ENCODE measurements at places on chromosomes 1 and 21.

DNA sequence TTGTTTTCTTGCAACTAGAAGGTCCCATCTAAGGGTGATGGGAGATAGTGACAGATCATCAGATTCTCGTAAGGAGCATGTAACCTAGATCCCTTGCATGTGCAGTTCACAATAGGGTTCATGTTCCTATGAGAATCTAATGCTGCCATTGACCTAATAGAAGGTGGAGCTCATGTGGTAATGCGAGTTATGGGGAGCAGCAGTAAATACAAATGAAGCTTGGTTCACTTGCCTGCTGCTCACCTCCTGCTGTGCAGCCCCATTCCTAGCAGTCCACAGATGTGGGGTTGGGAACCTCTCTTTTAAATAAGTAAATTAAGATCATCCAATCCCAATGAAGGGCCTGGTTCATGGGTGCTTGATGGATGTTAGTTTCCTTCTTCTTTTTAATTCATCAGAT lies 148.7 kb upstream of the ATP1B1 start:
- no peak for DNase-seq

GRCh38 chr1:196063952-196064351 lies 544.3 kb downstream of the KCNT2 start:
- no peak for DNase-seq

DNA sequence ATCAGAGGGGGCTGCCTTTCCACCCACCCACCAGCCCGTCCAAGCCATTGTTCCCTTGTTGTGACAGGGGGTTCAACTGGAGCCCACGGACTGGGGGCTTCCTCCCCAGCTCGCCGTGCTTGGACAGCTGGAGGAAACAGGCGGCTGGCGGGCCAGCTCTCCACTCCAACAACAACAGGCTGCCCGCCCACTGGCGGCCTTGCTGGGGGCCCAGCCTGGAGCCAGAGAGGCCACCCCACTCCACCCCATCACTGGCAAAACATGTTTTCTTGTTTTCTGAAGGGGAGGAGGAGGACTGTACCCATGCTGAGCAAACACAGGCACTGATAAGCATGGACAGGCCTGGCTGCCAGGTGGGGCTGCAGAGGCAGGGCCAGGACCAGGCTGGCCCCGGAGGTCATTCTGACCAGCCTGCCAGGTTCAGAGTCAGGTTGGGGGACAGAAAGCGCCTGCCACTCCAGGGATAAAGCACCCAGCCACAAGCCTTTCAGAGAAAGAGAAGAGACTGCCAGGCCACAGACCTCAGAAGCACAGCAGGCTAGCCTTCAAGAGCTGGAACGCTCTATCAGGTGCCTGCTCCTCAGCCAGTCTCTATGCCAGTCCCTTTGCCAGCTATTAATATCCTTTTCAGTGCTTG lies 32.8 kb downstream of the GJA4 start:
- no peak for DNase-seq

- DNase-seq: no peak
Measured at GRCh38 chr21:38440746-38441145, 57.5 kb downstream of the ERG start.

- no peak for DNase-seq
Measured at GRCh38 chr1:216566641-216567205, 143.5 kb upstream of the USH2A start.

DNA sequence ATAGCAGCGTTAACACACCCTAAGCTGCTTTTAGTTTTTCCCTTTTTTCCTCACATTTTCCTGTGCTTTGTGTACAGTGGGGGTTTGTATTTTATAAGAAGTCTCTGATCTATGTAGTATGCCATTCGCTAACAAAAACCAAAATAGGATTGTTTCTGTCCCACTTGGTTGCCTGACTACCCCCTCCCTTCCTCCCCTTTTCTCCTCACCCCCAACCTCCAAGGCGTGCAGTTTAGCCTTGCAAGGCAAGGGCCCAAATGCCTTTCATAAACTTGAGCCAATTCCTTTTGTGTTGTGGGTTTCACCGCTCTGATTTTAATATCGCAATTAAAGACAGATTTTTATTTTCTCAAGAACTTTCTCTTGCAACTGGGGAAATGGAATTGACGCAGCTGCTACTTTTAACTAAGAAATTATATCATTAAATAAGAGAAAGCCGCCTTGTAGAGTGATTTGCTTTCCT lies 276.9 kb downstream of the TM2D1 start:
- DNase-seq: no peak

- DNase-seq: no peak
Measured at GRCh38 chr1:183303901-183304300, 114.3 kb downstream of the NMNAT2 start.

DNA sequence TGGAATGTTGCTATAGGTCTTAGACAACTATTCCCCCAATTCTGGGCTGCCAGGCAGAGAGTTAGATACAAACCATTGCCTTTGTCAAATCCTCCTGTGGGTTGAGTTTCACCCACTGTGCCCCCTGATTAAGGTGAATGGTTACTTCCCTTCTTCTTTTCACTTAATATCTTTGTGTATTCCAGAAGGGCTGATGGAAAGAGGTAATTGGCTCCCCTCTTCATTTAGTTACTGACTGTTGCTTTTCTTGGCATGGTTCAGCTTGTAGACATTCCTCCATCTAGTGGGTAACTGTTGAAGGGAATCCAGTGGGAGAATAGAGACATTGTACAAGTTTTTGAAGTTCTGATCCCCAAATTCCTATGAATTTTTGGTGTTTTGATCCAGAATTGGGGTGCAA lies 43.8 kb upstream of the MACF1 start:
- no peak for DNase-seq

DNA sequence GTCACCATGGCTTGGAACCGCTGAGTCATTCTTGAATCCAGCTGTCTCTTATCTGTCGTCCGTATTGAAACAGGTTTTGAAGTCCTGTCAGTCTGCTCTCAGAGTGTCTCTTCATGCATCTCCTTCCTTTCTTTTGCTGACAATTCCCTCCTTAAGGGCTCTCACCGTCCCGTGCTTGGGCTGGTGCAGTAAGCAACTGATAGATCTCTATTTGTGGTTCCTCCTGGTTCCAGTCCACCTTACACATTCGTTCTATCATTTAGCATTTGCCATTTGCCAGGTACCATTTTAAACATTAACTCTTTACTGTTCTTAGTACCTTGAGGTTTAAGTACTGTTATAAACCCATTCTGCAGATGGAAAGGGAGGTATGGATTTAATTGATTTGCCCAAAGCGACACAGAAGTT lies 88.9 kb downstream of the DYRK1A start:
- no peak for DNase-seq

GRCh38 chr1:92936865-92937264 lies 24.4 kb downstream of the DIPK1A start:
- DNase-seq: no peak

GRCh38 chr1:5503556-5504363 lies 488.5 kb downstream of the NPHP4 start:
- DNase-seq: no peak

DNA sequence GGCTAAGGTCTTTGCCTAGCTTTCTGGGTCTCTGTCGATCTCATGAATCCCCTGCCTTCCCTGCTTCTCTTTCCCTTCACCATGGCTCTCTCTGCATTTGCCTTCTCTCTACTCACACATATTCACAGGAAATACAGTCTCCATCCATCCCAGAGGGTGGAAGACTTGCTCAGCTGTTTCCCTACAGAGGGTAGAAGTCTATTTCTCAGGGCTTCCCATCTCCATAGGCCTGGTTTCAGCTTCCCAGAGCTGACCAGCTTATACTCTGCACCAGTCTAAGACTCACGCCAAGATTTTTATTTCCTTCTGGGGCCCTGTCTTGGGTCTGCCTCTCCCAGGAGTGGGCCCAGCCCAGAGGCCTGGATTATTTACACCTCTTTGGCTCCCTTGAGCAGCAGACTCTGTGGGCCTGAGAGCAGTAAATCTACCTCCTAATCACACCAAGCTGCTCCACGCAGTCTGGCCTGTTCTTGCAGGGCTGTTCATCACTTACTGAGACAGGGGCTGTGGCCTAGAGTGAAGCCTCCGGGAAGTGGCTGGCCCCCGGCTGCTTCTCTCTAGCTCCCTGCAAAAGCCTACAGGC lies 102.5 kb downstream of the PLXNA2 start:
- no peak for DNase-seq

DNA sequence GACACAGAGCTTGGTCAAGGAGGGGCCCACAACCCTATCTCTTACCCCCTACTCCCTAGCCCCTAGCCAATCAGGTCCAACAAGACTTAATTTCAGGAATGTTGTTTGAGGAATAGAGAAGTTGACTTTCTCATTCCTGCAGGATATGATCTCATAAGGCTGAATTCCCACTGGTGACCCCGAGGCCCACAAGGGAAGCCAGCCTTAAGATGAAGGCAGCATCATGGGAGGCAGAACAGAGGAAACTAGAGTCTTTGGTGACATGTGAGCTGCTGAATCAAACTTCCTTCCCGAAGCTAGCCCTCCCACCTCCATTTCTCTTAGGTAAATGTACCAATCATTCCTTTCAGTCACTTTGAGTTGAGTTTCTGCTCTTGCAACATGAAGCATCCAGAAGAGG lies 9.1 kb upstream of the PDIK1L start:
- no peak for DNase-seq

DNA sequence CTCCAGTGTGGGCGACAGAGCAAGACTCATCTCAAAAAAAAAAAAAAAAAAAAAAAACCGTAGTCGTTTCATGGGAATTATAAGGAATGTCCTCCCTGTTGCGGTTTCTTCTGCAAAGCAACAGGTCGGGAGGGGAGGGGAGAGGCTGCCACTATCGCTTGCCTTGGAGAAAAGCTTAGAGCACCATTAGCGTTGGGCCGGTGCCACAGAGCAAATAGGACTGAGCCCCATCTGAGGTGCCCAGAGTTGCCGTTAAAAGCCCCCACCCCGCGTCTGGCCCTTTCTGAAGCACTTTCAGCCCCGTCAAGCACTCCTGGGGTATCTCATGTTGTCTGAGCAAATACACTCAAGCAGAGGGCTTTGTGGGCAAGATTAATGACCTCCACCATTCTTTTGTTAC lies 2.2 kb downstream of the RIPPLY3 start:
- no peak for DNase-seq

GRCh38 chr1:35808450-35809113 lies 766 bp downstream of the AGO4 start:
- peak; percentile 36 for DNase-seq

- DNase-seq: no peak
Measured at GRCh38 chr1:211676761-211677160, 1.3 kb upstream of the NEK2 start.

DNA sequence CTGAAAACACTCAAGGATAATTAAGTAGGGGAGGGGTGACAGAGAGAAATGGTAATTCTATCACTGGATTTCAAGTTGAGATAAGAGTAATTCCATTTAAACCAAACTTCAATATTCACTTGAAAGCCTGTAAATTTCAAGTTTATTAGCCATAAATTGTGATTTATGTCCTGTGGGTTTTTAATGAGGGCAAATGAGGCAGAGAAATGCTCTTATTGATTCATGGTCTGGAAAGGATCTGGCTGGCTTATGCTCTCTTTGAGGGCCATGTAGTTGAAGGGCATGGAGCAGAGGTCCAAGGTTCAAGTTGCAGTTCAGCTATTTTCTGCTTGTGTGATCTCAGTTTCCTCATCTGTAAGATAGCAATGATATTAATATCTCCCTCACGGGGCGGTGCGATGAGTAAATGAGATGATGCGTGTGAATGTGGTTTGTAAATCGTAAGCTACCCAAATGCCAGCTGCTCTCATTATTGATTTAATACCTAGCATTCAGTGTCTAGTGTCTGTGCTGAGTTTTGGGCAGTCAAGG lies 12.3 kb downstream of the OLFML3 start:
- DNase-seq: no peak
